Urinary bladder (tissue), 4 donors: ENCODE measurements at places on chromosomes 12 and 14. TPM values are rescaled to one million over a fixed set of nuclear protein-coding genes. Genes with fewer than 3 reads are reported as not detected.
A peak's percentile ranks its signal among the peaks of the same experiment; 100 is the strongest.

DNA sequence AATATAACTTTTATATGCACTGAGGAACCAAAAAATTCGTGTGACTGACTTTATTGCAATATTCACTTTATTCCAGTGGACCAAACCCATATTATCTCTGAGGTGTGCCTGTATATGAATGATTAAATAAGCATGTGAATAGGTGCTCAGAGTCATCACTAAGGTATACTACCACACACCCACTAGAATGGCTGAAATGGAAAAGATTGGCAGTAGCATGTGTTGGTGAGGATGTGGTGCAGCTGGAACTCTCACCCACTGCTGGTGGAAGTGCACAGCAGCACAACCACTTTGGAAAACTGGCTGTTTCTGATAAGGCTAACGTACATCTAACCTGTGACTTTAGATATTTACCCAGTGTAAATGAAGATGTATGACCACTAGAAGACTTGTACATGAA, 36.8 kb downstream of the GOLGA5 start:
- DNase-seq: no peak

DNA sequence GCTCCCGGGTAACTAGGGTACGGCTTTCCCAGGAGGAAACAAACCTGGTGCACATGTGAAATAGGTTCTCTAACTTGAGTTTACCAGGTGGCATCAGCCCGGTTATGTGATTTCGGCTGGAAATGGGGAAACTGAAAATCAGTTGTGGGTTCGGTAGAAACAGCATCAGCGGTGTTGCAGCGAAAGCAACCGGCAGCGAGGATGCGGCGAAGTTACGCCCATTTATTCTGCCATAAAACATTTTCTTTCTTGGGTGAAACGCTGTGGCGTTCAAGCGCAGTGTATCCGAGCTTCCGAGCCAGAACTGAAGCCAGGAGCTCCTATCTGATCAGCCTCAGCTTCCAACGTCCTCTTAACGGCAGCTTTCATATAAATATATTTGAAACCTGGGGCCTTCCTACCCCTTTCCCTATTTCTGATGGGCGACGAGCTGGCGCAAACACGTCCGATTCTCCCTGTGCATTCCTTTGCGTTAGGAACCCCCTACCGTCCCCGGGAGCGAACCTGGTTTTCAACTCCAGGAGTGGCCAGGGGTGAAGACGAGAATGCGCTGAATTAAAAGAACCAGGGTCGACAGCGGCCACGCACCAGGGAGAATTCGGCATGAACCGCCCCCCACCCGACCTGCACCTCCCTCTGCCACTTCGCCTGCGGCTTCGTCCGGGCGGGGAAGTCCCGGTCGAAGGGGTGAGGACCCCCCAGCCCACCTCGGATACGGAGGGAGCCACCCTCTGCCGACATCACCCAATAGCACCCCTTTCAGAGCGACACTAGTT, 1.6 kb downstream of the DPF3 start:
- no peak for DNase-seq

- no peak for DNase-seq
Observed at GRCh38 chr12:85457016-85457415, 177.0 kb downstream of the ALX1 start.

DNA sequence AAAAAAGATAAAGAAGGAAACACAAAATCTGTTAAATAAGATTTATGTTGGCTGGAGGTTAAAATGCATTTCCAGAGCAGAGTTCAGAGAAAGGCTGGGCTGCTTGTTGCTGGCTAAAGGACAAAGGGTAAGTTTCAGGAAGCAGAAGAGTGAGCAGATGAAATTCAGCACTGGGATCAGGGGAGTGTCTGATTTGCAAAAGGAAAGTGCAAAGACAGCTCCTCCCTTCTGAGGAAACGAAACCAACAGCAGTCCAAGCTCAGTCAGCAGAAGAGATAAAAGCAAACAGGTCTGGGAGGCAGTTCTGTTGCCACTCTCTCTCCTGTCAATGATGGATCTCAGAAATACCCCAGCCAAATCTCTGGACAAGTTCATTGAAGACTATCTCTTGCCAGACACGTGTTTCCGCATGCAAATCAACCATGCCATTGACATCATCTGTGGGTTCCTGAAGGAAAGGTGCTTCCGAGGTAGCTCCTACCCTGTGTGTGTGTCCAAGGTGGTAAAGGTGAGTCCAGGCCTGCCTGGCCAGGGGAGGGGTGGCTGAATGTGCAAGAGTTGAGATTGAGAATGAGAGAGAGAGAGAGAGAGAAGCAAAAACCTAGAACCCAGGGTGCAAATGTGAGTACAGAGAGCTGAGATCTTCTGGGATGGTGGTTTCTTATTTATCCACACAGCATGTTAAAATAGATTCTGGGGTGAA, at the start of gene OAS1:
OAS1 (plus strand) TSS at position 251 of the 703 bp plus-strand sequence; CDS start at position 329, 78 bp downstream.
- DNase-seq: peak; percentile 42

- no peak for DNase-seq
Observed at GRCh38 chr12:121470751-121471150, 70.8 kb downstream of the RNF34 start.

SERPINA10 gene
- 0.10 TPM for polyA plus RNA-seq

GRCh38 chr12:20040831-20041230, 327.5 kb upstream of the PDE3A start:
- no peak for DNase-seq

TMEM132D gene
- not detected for polyA plus RNA-seq

NELL2 gene
- polyA plus RNA-seq: 21.7 TPM

GRCh38 chr14:61106959-61107641, 126.1 kb downstream of the SLC38A6 start:
- DNase-seq: no peak

- no peak for DNase-seq
Observed at GRCh38 chr12:116513944-116514343, 45.2 kb upstream of the MAP1LC3B2 start.

DNA sequence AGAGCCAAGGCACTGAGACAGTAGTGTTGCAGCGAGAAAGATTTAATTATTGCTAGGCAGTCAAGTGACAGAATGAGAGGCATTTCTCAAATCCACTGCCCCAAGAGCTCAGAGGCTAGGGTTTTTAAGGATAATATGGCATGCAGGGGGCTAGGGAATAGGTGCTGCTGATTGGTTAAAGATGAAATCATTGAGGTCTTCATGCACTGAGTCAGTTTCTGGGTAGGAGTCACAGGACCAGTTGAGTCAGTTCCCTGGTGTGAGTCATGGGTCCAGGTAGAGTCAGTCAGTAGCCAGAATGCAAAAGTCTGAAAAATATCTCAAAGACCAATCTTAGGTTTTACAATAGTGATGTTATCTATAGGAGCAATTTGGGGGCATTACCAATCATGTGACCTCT, 323.8 kb downstream of the RGS6 start:
- no peak for DNase-seq

- no peak for DNase-seq
Observed at GRCh38 chr12:64733857-64734256, 25.3 kb downstream of the GNS start.

DNA sequence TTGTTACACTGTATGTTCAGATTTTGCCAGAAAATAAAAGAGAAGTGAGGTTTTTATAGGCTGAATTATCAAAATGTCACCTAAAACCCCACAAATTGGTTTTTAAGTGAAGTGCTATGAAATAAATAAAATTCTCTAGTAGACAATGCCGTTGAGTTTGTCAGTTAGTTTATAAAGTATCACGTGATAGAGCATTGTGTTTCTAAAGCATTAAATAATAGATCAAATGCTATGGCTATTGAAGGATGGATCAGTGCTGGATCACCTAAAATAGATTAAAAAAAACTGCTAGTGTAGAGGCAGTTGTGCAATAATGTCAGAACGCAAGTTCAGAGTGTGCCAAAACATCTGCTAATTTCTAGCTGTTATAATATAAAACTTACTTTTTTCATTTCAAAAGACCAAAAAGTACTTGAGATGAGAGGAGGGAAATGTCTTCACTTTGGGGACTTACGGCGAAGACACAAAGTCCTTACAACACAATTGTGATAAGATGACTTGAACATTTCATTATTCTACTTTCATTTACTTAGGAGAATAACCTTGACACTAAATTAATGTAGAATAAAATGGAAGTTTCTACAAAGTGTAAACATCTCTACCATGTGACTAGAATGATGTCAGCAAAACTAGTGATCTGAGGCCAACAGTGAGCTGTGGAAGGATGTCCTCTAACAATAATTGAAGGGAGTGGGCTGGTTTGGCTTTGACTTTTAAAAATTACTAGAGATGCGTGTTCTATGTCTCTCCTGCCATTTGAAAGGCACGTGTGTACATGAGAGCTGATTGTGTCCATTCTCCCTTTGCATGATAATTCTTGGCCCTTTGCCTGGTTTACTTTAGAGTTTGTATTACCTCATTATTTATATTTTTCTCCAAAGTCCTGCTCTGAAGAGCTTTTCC, 154.4 kb upstream of the PDE3A start:
- DNase-seq: no peak

- DNase-seq: no peak
Observed at GRCh38 chr14:63361790-63362189, 43.1 kb upstream of the GPHB5 start.

DNA sequence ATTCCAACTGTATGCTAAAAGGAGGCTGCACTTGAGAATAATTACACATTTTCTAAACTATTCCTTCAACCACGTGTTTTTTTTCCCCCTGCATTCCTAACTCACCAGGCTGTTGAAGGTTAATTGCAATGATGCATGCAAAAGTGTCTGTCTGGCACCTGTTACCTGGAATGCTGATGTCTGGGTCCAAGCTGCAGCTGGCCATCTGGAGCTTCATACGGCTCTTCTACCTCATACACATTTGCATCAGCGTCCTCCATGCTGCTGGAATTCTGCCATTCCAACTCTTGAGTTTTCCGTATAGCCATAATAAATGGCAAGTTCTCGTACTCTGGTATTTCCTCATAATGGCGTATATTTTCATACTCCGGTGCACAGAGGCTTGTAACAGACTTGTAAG, 8.6 kb downstream of the FGD6 start:
- DNase-seq: no peak

DPPA3 gene
- polyA plus RNA-seq: not detected

GRCh38 chr12:105961821-105962671, 176.7 kb downstream of the NUAK1 start:
- no peak for DNase-seq

DNA sequence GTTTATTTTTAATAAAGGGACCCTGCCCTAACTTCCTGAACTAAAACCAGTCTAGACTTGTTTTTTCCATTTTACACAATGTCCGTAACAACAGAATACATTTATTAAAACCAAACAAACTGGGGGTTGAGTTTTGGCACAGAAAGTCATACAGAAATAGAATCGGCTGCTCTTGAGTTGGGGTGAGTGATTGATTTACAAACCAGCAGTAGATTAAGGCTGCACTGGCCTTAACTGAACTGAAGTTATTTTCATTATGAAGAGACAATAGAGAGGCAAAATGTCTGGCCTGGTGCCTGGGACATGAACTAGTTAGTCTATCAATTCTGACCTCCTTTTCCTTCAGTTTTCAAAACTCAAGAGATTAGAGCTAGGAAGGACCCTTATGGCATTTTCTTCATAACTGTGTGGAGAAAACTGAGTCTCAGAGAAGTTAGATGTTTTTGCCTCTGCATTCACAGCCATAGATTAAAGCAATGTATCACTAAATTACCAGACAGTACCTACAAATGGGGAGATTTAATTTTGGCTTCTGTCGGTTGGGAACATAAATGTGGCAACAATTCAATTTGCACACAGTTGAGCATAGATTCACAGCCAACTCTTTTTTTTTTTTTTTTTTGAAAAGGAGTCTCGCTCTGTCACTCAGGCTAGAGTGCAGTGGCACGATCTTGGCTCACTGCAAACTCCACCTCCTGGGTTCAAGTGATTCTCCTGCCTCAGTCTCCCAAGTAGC, 19.8 kb upstream of the MGP start:
- DNase-seq: no peak

NUAK1 gene
- polyA plus RNA-seq: 7.0 TPM

REC8 gene
- 8.5 TPM for polyA plus RNA-seq

DNA sequence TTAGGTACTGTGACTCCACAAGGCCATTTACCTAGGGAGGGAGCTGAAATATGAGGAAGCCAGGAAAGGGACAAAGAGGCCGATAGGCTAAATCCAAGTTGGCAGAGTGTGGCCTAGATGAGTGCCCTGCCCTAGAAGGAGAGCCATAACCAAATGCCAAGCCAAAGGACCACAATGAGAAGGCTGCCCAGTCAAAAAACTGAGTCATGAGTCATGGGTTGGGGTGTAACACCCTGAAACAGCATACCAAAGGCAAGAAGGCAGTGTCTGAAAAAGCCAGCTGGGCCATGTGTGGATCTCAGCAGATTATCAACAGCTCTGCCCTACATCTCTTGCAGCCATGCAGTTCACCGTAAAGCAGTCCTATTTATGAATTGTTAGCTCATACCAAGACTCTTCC, 171.7 kb downstream of the PHLDA1 start:
- DNase-seq: no peak

- DNase-seq: no peak
Observed at GRCh38 chr14:24092505-24093206, 1.5 kb upstream of the PCK2 start.

BHLHE41 gene
- polyA plus RNA-seq: 10.1 TPM

KCNC2 gene
- polyA plus RNA-seq: not detected

- no peak for DNase-seq
Observed at GRCh38 chr12:62436164-62436503, 30.5 kb upstream of the MON2 start.

DNA sequence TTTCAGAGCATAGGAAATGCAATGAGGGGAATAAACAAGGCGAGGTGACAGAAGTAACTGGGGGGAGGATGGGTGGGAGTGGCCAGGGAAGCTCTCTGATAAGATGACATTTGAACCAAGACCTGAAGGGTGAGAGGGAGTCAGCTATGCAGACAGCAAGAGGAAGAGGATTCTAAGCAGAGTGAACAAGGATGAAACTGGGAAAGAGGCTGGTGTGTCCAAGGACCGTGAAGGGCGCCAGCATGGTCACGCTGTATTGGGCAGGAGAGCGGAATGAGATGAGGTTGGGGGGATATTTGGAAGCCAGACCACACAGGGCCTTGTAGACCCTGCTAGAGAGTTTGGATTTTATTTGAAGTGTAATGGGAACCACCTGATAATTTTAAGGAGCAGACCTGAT, 10.5 kb upstream of the PPP1R1A start:
- DNase-seq: no peak

RSRC2 gene
- 55.5 TPM for polyA plus RNA-seq

DNA sequence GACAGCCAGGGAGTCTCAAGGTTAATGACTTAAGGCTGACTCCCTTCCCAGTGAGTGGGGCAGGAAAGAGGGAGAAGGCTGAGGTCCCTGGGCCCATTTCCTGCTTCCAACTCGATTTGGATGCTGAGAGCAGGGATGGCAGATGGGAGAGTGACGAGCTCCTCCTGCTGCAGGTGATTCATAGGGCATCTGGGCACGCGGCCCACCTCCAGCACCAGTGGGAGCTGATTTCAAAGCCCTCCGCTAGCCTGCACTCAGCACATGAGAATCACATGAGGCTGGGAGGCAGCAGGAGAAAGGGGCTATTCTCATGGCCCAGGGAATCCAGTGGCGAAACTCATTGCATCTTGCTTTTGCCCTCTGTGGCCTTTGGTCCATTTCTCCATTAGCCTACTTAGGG, 90.8 kb downstream of the SSPN start:
- DNase-seq: no peak

NANOG gene
- not detected for polyA plus RNA-seq

- no peak for DNase-seq
Observed at GRCh38 chr12:6766651-6767349, 637 bp downstream of the PTMS start.

- no peak for DNase-seq
Observed at GRCh38 chr14:45194964-45195363, 58.0 kb downstream of the MIS18BP1 start.

HOXC6 gene
- 0.72 TPM for polyA plus RNA-seq

MYH6 gene
- not detected for polyA plus RNA-seq

LMO3 gene
- polyA plus RNA-seq: 99.4 TPM

NRXN3 gene
- polyA plus RNA-seq: 6.7 TPM

SLC17A8 gene
- polyA plus RNA-seq: 0.05 TPM
